ENCODE measurements at places on chromosomes 7 and 10.

GRCh38 chr7:84237533-84238173 lies 43.1 kb upstream of the SEMA3A start:
- DNase-seq, result no peak

DNA sequence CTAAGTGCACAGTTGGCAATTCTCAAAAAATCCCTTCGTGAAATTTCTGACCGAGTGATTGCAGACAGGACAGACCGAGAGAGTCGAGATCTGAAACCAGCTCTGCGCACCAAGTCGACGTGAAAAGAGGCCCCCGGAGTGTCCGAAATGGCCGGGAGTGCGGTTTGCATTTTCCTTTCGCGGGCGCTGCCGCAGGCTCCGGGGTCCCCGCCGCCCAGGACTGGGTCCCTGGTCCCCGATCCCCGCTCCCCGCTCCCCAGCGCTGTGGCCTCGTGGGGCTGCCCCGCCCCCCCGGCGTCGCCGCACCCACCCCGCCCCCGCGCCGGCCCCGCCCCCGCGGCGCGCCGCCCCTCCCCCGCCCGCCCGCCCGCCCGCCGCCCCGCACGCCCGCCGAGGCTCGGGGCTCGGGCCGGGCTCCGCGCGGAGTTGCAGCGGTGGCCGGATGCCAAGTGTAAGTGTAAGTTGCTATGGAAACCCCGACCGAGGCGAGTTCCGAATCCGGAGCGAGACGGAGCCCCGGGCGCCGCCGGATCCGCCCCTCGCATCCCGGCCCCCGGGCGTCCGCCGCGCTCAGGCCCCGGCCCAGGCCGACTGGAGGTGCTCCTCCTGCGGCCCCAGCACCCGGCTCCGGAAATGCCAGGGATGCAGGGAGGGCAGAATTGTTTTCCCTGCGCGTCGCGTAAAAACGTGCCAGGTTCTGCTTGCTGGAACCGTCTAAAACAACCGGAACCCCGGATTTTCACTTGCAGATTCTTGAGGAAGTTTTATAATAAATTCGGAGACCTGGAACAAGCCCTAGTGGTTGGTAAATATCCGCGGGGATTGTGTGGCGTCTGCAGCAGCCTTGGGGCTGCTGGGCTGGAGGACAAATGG lies 4.6 kb downstream of the BMI1 start:
- DNase-seq, result peak; percentile 52

DNA sequence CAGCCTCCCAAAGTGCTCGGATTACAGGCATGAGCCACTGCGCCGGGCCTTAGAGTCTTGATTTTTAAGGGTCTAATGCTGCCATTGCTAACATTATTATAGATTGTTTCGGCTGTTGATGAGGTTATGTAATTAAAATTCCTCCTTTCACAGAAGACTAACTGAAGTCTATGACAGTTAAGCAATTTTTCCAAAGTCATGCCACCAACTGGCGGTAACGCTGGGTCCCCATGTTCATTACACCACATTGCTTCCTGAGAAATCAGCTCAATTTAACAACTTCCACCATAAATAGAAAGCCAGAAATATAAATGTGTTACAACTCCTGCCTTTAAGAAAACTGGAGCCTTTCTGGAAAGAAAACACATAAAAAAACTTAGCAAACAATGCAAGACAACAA lies 3.5 kb downstream of the ERLIN1 start:
- DNase-seq, result no peak

DNA sequence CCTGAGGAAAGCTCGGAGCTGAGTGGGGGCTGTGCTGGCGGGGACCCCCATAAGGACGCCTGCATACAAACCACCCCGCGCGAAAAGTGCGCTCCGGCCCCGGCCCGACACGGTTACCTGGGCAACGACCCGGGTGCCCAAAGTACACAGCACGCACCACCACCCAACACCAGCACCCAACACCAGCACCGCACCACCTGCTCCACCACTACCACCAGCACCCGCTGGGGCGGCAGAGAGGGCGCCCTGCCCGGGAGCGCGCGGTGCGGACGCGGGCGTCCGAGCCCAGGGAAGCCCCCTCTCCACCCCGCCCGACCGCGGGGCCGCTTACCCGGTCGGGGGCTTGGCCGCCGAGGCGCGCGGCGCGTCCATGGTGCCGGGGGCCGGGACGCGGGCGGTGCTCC lies 345 bp downstream of the COBL start:
- no peak for DNase-seq

DNA sequence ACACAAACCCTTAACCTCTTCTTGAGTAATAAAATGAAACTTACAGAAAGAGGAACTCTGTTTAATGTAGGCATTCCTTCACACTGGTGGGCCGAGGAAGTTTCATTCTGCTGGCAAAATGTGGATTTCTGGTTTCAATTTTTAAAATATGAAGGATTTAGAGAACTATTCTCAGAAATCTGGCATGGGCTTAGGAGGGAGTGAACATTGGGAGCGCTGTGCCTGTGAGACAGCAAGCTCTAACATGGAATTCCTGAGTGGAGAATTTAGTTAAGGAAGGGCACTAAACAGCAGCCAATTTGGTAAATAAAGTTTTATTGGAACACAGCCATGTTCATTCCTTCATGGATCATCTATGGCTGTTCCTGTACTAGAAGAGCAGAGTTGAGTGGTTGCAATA lies 751.8 kb upstream of the IGFBP3 start:
- DNase-seq, result no peak

All from activated naive CD4-positive, alpha-beta T cell (primary cell).